Activated CD8-positive, alpha-beta memory T cell treated with anti-CD3 and anti-CD28 coated beads for 1 hour (primary cell): ENCODE measurements at places on chromosomes 4 and X.

- no peak for DNase-seq
These were observed 22.1 kb downstream of the NIPAL1 start for GRCh38 chr4:48038666-48039065.

DNA sequence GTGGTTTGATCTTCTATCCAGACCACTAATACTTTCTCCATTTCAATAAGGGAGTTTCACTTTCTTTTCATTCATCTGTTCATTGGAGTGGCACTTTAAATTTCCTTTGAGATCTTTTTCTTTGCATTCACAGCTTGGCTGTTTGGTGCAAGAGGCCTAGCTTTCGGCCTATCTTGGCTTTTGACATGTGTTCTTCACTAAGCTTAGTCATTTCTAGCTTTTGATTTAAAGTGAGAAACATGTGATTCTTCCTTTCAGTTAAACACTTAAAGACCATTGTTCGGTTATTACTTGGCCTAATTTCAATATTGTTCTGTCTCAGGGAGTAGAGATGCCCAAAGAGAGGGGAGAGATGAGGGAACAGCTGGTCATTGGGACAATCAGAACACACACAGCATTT lies 24.3 kb downstream of the CXCL13 start:
- DNase-seq, result no peak

DNA sequence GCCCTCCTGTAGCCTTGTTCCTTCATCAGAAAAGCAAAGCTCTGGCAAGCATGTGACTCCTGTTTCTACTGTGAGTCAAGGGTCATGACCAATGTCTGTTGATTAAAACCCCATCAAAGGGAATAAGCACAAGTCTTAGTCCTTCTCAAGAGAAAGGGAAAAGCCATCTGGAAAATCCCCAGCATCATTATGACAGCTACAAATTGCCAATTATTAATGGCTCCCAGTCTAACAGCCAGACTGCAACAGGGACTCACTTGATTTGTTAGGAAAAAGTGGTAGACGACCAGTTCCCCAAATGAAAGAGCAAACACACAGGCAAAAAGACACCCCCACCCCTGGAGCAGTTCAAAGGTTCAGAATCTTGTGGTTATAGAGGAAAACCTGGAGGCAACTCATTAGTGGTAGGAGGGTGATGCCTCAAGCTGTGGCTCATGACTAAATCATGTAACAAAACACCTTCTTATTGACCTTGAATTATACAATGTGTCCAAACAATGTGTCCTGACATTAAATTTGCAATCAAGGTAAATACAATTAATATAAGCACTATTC lies 315.7 kb downstream of the HNRNPD start:
- no peak for DNase-seq

- DNase-seq, result no peak
These were observed 38.9 kb downstream of the SMC1A start for GRCh38 chrX:53383376-53384076.

DNA sequence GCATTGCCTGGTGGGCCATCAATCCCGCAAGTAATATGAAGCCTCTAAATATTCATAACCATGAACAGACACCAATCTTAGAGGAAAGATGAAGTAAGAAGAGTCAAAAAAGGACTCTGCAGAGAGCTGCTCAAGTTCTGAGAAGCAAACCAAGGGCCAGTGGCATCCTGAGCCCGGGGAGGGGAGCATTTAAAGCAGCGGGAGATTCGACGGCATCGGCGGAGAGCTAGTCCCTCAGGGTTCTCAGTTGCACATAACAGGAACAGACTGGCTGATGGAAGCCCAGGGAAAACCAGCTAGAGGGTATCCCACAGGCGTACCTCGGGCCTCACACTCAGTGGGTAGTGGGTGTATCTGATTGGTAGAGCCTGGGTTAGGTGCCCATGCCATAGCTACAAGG lies 4.9 kb upstream of the PNMA6E start:
- DNase-seq, result no peak

GRCh38 chrX:69055193-69055592 lies 110.1 kb downstream of the PJA1 start:
- DNase-seq, result no peak

GRCh38 chrX:41688835-41689234 lies at the start of gene GPR34:
TSS of gene GPR34 (plus strand) at chrX:41688973. CDS start at chrX:41695634, 6,661 bp downstream.
- DNase-seq, result no peak

- DNase-seq, result no peak
These were observed 685.5 kb downstream of the KCTD8 start for GRCh38 chr4:43763029-43763610.

DNA sequence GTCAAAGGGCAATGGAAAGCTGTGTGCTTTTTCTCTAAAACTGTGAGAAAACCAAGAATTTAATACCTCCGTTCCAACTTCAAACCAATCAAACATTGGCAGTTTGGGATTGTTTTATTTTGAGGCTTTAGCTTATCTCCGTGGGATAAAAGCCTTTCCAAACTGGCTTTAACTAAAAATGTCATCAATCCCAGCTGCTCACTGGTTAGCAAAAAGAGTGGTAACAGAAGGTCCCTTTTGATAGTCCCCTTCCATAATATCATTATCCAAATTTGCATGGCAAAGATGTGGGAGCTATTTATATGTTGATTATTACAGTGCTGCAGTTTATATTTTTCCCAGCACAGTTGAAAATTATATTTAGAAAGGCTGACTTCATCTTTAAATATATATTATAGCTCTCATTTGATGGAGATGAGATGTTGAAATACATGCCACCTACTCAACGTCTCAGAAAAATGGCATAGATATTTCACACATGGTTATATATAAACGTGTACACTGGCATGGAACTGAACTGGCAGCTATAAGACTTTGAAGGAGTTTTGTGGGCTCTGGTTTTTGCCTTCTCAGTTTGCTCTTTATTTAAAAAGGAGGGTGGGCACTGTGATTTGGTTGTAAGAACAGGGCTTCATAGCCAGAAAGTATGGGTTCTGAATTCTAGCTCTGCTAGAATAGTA lies 707.1 kb upstream of the SLIT2 start:
- no peak for DNase-seq

- DNase-seq, result no peak
These were observed 73.2 kb downstream of the RASL11B start for GRCh38 chr4:52935317-52935716.

- DNase-seq, result no peak
These were observed 49.3 kb downstream of the ELOVL6 start for GRCh38 chr4:110149089-110149488.

- DNase-seq, result no peak
These were observed 3.5 kb upstream of the DDX60L start for GRCh38 chr4:168483811-168484210.

DNA sequence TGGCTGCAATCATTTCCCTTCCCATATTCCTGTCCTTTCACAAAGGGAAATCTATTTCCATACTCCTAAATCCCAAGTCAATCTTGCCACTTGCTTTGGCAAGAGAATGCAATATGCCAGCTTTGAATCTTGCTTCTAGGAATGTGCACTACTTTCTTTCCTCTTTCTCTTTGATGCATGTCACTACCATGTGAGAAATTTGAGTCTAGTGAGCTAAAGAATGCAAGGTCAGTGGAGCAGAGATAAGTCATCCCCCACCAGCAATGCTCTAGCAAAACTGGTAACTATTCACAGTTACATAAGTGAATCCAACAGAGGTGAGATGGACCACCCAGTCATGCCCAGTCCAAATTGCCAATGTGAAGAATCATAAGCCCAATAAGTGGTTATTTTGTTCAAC lies 910.4 kb downstream of the RAB28 start:
- DNase-seq, result no peak

- no peak for DNase-seq
These were observed 1504.5 kb upstream of the PCDH10 start for GRCh38 chr4:131644619-131645018.

DNA sequence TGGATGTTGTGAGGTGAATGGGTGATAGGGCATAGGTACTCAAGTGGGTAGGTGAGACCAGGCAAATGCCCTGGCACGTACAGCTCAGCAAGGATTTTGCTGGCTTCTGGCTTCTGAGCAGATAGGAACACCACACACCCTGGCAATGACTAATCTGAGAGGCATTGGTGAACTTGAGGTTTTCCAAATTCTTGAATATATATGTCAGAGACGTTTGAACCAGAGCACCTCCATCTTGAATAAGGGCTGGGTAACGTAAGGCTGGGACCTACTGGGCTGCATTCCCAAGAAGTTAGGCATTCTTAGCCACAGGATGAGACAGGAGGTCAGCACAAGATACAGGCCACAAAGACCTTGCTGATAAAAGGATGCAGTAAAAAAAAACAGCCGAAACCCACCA lies 204.5 kb downstream of the NLGN4X start:
- no peak for DNase-seq

DNA sequence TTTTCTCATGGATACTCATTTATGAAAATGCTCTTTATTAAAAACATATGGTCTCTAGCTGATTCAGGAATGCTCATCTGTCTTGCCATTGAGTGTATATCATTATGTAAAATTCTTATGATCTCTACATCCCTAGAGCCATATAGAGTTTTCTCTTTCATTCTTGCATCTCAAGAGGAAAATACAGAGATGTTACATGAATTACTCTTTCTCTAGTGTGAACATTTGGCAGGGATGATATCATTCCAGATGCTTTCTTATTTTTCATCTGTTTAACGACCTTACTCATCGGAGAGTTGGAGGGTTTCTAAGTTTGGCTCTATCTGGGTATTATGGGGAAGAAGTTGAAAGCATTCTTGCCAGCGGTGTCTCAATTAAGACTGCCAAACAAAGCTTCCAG lies 202.9 kb upstream of the SLC7A11 start:
- no peak for DNase-seq

DNA sequence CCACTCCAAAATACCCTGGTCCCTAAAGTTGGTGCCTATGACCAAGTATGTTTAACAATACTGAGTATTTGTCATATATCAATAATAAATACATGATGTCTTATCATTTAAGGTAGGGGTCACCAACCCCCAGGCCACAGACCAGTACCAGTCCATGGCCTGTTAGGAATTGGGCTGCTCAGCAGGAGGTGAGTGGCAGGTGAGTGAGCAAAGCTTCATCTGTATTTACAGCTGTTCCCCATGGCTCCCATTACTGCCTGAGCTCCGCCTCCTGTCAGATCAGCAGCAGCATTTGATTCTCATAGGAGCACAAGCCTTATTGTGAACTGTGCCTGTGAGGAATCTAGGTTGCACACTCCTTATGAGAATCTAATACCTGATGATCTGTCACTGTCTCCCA lies 126.2 kb downstream of the HNRNPD start:
- no peak for DNase-seq

GRCh38 chr4:177012918-177013545 lies 220.3 kb upstream of the VEGFC start:
- DNase-seq, result no peak

GRCh38 chrX:130136961-130137360 lies 26.7 kb upstream of the ELF4 start:
- no peak for DNase-seq

DNA sequence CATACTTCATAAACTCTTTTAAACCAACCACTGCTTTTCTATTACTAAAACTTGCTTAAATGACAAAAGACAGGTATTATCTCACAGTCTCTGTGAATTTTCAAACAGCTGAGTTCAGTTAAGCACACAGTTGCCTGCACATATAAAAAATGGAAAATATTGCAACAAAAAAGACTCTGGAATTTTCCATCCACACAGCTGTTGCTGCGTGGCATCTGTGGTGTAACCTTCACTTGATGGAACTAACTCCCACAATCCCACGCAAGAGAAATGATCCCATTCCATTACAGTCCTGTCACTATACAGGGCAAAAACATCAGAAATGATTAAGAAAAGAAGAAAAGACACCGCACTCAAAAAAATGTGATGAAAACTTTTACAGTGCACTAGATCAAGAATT lies 149.8 kb upstream of the TBL1X start:
- DNase-seq, result no peak

DNA sequence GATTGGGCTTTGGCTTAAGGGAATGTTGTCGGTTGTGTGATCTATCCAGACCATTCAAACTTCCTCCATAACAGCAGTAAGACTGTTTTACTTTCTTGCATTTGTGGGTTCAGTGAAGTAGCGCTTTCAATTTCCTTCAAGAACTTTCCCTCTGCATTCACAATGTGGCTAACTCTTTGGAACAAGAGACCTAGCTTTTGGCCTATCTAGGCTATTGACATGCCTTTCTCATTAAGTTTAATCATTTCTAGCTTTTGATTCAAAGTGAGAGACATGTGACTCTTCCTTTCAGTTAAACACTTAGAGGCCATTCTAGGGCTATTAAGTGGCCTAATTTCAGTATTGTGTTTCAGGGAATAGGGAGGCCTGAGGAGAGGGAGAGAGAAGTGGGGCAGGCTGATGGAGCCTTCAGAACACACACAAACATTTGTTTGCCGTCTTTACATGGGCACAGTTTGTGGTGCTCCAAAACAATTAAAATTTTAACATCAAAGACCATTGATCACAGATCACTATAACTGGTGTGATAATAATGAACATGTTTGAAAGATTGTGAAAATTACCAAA lies 34.1 kb downstream of the ADH5 start:
- no peak for DNase-seq

DNA sequence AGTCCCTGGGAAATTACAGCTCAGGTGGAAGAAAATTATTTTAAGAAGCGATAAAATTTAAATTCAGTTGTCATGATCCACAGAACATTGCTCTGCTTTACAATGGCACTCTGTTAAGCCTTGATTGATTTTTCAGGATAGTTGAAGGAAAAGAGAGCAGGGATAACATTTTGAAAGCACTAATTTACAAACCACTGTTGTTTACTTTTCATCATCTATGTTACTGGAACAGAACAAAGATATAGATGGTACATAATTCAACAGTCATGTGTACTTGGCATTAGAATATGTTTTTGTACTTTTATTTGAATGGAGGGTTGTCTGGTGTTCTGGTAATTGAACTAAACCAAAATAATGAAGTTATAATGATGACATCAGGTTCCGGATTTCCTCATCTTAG lies 2.6 kb upstream of the ODAM start:
- no peak for DNase-seq

DNA sequence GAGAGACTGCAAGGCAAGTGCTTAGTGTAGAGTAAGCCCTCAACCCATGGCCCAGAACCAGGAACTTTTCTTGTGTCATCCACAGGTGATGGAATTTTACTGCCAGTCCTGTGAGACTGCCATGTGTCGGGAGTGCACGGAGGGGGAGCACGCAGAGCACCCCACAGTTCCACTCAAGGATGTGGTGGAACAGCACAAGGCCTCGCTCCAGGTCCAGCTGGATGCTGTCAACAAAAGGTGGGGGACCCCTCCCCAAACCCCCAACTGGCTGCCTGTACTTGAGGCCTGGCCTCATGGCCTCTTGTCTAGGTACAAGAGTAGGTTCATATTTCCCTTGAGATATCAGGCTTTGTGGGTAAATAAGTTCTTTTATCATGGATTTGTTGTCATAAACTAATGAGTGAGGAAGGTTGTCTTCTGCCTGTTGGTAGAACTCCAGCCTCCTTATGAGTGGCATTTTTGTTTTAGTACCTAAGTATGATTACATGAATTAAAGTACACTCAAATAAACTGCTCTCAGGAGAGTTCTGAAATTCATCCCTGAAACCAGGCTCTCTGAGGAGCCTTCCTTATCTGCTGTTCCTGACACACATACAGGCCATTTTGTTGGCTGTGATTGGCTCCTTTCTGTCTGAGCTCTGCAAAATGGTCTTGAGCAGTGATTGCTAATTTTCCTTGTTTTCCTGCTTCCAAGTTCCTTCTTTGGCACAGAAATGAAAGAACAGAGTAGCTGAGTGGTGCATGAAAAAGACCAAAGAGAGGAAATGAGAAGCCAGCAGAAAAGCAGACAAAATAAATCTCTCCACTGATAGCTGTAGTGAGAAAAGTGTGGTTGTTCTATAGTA lies 51.4 kb upstream of the MND1 start:
- DNase-seq, result no peak
